ENCODE measurements at places on chromosomes 2 and 18. TPM values are rescaled to one million over a fixed set of nuclear protein-coding genes. Genes with fewer than 3 reads are reported as not detected.

- DNase-seq = no peak
These were observed 198.6 kb upstream of the CWC22 start for GRCh38 chr2:180205621-180206235.

DNA sequence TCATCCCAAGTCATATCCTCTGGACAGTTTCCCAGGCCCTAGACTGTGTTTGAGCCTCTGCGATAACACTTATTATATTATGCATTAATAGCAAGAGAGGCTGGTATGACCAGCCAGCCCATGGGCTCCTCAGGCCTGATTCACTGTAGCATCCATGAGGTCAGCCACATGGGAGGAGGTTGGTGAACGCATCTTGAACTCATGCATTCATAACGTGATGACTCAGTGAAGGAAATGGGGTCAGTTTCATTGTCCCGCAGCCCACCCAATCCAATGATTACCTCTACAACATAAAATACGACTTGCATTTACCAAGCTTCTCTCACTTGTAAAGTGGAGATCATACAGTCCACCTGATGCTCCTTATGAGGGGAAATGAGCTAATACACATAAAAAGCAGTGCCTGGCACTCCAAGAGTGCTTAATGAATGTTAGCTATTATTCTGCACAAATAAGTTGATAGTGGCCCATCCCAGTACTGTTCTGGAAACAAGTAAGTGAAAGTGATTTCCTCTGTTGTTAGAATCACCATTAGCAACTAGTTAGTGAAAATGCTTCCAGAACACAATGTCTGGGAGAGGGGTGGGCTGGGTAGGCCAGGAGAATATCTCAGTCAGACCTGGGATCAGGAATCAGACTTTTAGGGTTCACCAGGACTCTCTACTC lies 46.1 kb upstream of the CELF4 start:
- no peak for DNase-seq

DNA sequence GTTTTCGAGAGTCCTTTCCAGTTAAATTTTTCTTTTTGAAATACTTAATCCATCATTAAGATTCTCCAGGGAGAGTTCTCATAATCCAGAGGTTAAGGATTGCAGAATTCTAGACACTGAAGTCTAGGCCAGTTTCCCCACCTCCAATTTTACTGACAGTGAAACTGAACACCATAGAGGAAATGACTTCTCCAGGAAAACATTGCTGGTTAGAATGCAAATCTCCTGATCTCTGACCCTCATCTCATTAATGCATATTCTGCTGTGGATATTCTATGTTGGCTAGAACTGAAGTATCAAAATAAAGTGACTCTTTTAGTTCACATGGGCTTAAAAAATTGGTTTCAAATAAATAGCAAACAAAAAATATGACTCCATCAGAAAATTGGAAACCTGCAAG lies 105.8 kb upstream of the UGP2 start:
- DNase-seq = no peak

DNA sequence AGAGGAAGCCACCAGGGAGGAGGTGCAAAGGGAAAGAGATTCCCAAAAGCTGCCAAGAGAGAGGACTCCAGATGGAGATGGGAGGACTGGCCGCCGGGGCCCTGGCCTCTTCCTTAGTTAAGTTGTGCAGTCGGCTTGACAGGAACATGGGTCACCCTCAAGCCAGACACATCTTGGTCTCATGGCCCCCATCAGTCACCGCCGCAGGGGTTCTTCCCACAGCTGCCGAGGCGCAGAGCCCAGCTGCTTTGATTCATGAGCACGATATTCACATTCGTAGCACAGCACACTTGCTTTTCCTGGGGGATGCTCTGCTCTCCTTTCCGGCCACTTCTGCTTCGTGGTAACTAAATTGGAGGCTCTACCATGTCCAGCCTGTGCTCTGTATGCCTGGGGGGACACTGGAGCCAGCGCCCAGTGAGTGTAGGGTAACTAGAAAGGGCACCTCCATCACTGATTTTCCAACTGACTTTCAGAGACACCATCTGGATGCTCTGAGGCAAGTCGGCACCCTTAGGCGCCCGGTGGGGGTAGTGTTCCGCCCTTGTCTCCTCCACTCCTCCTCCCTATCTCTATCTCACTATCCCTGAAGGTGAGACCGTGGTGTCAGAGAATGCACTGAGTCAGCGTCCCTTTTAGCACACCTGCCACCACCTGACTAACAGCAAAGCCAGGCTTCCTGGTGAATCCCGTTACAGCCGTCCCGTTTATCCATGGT lies 13.3 kb downstream of the TWIST2 start:
- DNase-seq = peak; percentile 79

Gene CNOT9
- 41.9 TPM for total RNA-seq

Gene SERPINB10
- 1.9 TPM for total RNA-seq

- DNase-seq = no peak
These were observed 122.5 kb upstream of the HDAC4 start for GRCh38 chr2:239523147-239523953.

DNA sequence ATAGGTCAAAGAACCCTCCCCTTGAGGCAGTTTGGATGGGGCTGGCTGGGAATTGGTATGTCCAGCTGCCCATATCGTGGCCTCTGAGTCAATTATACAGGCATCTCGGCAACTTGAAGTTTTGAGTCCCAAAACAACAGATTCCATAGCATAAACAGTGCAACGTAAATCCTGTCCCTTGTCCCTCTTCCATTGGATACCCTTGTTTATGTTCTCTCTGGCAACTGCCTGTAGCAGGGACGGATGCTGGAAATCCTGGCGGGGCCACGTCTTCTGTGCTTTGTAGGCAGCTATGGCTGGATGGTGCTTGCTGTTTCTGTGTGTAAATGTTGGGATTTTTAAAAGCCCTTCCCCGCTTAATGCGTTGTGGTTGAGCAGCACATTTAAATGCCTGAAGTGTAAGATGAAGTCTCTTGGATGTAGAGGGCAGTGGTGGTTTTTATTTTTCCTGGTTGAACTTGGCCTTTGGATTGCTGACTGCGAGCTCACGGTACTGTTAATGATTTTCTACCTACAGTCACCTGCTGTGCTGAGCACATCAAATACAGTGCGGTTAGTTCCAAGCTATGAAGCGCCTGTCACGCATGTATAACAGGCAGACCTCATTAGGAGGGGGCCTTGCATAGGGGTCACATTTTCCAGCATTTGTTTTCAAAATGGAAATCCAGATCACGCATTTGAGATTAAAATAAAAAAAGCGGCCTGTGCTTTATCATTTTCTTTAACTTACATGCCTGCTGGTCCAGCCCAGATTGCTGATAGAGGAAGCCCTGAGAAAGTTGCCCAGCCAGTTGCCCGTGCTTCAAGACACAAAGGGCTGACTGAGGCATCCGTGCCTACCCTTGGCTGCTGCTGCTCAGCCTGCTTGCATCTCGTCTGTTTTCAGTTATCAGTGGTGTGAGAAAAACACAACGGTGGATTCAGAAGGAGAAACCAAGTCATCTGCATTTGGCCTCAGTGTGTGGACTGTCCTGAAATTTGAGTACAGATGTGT lies 84.7 kb downstream of the NEDD4L start:
- DNase-seq = no peak

- no peak for DNase-seq
These were observed 213.5 kb upstream of the RND3 start for GRCh38 chr2:150700666-150701580.

DNA sequence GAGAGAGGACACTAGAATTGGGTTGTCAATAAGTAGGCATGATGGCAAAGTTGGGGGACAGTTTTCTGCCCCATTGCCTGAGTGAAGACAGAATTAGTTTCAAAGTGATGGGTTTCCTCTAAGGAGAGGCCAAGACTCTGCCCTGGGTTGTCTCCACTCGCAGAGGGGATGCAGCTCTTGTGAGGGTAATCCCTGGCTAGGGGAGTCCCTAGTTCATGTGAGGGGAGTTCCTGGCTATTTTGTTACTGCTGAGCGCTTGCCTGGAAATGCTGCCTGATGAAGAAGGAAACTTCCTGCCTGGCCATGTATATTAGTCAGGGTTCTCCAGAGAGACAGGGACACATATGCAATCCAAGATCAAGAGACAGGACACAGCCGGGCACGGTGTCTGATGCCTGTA lies 501.5 kb downstream of the BCL11A start:
- DNase-seq = no peak

- DNase-seq = no peak
These were observed 110.7 kb downstream of the INO80D start for GRCh38 chr2:205975082-205975949.

- DNase-seq = no peak
These were observed 69.4 kb downstream of the SRD5A2 start for GRCh38 chr2:31511376-31511775.

Gene SLC23A3
- total RNA-seq = 12.6 TPM

DNA sequence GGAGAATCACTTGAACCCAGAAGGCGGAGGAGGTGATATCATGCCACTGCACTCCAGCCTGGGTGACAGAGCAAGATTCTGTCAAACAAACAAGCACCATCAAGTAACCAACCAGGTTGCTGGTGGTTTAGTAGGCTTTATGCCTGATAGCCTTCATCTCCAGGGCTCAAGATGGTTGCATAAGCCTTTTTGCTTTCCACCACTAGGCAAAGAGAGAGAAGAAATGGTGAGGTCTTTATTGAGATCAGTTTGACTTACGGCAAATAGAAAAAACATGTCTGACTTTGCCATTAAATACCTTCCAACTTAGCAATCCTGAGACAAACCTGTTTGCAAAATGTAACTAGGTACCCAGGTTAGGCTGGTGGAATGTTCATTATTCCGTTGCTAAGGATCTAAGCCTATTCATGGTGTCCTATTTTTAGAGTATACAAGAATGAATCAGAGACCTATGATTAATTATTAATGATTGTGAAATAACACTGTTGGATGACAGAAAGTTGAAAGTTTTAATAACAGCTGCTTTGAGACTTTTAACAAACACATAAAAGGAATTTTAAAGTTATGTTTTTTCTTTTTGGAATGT lies 53.5 kb upstream of the SLC38A11 start:
- DNase-seq = no peak

Gene MDH1
- total RNA-seq = 153 TPM

- DNase-seq = peak; percentile 87
These were observed 33.8 kb downstream of the HS1BP3 start for GRCh38 chr2:20617081-20617575.

Gene KLHL29
- 21.6 TPM for total RNA-seq

GRCh38 chr2:200450288-200450687 lies 59.6 kb downstream of the KCTD18 start:
- DNase-seq = no peak

DNA sequence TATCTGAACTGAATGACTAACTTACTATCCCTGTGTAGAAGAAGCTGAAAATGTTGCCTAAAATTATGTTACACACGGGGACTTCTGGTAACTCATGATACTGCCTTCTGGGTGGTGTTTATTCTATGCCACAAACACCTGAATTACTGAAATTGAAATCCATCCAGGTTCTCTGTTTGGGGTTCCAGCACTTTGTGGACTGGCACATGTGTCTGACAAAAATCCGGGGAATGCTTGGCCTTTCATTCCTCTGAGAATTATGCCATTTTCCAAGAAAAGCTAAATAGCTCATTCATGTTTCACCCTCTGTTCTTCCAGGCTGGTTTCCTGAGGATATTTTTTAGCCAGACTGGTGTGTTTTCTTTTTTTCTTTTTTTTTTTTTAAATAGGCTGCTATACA lies 59.5 kb upstream of the POU3F3 start:
- DNase-seq = no peak

Gene SPEG
- total RNA-seq = 6.8 TPM

Gene DCC
- total RNA-seq = not detected

Gene LINC00305
- not detected for total RNA-seq

All from suprapubic skin (tissue), 4 donors.